ENCODE measurements at places on chromosomes 13 and 19.
A peak's percentile ranks its signal among the peaks of the same experiment; 100 is the strongest.

- no peak for DNase-seq
These were observed 21.0 kb upstream of the FBL start for GRCh38 chr19:39867133-39867532.

GRCh38 chr19:23286477-23286876, 36.3 kb upstream of the ZNF724 start:
- no peak for DNase-seq

GRCh38 chr13:87333599-87333998, 337.6 kb upstream of the SLITRK5 start:
- DNase-seq: no peak

GRCh38 chr13:70634893-70635292, 526.6 kb upstream of the KLHL1 start:
- no peak for DNase-seq

- DNase-seq: no peak
These were observed 44.9 kb upstream of the NBEA start for GRCh38 chr13:34897220-34897619.

DNA sequence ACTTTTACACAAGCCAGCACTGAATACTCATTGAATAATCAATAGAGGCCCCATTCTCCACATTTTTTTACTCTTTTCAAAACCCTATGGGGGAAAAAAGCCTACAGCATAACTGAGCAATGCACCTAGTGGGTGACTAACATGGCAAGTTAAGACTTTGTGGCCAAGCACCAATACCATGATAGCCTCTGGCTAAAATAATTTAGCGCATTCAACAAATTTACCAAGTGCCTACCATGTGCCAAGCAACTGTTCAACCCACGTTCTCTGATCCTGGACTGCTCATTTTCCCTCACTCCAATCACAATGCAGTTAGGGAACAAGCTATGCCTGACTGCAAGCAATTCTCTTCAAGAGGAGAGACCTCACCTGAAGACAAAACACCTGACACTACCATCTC, 3.0 kb downstream of the ANKRD10 start:
- no peak for DNase-seq

DNA sequence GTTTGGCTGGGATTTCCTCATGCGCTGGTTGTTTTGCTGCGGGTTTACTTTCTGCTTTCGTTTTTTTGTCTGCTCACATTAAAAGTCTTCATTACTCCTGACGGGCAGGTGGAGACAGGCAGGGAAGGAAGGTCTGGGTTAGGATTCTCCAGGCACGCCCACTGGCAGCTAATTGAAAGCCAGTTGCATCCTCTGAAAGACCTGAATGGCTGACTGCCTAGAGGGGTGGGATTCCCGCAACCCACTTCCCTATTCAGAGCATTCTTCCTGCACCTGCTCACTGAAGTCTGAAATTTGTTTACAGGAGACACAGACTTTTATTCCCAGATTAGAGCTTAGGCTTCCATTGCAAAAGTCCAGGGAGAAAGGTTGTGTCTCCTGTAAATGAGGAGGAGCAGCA, 172.0 kb downstream of the UQCRFS1 start:
- DNase-seq: peak; percentile 42

DNA sequence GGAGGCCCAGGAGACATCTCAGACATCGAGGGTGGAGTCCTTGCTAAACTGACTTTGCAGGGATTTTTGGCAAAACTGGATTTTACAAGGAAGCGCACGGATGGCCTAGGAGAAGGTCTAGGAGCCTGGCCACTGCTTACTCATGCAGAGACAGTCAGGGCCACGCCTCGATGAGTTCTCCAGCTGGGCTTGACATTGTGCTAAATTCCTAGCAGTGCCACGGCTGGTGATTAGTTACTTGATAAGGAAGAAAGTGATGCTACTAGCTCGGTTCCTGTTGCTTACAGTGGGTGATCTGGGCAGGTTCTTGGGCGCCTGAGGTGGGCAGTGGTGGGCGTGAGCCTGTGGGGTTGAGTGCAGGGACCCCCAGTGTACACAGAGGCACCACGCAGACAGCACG, 143.4 kb downstream of the SOX1 start:
- DNase-seq: no peak

DNA sequence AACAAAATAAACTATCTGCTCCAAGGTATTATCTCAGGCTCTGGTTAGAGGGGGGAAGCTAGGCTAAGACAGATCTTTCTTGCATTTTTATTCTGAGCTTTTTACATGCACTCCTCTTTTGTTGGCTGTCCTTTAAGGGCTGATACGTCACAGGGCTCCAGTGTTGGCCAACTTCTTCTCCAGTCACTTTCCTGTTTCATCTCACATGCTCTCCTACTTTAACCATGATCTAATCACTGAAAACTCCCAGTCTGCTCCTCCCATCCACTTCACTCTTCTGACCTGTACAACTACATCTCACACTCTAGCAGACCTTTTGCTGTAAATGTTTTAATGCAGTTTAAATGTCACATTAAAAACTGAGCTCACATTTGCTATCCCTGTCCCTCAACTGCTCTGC, 510.0 kb upstream of the KLF12 start:
- no peak for DNase-seq

DNA sequence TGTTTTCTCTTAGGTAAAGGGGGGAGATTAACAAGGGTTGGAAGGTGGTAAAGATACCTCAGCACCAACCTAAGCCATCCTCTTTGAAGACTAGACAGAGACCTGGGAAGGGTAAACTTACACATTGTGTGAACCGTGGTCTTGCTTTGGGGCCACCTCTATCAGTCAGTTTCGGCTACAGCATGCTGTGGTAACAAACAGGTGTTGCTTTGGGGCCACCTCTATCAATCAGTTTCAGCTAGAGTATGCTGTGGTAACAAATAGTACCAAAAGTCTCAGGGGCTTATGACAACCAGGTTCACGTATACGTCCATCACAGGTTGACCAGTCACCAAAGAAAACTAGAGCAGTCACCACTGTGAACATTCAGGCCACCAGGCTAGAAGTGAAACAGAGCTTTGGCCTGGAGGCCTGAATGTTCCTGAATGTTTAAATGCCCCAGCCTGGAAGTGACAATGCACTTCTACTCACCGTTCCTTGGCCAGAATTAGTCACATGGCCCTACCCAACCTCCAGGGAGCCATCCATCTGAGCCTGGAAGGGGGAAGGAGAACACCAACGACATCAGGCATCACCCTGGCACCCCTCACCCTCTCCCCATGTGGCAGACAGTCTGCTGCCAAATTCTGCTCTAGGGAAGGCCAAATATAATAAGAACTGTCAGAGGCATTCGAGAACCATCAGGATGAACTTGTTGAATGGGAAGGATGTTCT, 3.8 kb downstream of the FXYD7 start:
- no peak for DNase-seq

GRCh38 chr19:48292798-48293197, 22.9 kb downstream of the ZNF114 start:
- DNase-seq: no peak

DNA sequence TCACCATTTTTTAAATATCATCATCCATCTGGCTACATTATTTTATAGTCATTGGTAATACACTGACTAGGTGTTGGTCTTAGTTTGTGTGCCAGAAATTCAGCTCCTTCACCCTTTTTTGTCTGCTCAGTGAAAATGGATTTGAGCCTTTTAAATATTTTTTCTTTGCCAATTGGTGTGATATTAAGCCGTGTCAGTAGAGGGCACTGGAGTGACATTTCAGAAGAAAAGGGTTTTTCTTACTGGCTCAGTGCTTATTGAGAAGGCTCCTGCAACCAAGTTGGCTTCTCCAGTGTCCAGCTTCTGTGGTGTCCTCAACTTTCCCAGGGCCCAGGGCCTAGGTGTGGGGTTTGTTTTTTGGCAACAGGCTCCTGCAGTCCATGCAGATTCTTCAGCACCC, 546.6 kb downstream of the DACH1 start:
- DNase-seq: no peak

DNA sequence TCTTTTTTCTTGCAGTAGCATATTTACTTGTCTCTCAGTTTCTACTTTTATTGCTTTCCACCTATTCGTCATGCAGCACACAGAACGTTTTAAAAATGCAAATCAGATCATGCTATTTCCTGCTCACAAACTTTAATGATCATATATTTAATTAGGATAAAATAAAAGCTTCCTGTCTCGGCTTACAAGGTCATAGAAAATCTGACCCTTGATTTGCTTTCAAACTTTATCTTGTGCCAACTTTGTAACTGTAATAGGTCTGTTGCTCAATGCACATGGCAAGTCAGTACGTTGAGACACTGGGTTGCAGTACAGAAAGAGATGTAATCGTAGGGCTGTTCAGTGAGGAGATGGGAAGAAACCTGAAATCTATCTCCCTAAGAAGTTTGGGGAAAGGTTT, 95.6 kb upstream of the CSNK1A1L start:
- DNase-seq: no peak

DNA sequence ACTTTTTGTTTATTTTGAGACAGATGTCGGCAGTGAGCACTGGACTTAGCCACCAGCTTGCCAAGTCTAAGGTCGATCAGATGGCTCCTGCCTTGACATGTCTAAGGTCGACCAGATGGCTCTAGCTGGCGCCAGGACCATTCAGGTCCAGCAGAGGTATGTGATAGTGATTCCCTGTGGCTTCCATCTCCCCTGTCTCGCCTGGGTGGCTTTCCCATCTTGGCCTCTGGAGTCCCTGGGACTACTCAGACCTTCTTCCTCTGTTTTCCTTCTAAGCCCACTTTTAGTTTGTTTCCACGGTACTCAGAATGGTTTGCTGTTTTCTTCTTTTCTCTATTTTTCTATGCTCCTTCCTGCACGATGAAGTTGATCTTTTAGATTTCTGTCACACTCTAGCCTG, 1435.7 kb downstream of the UQCRFS1 start:
- no peak for DNase-seq

Measured in left kidney (tissue), 8 donors.